GM18507 (cell line): ENCODE measurements at places on chromosomes 16 and 17.

- DNase-seq: no peak
Measured at GRCh38 chr16:35195173-35195863, 1735.9 kb downstream of the TP53TG3F start.

- no peak for DNase-seq
Measured at GRCh38 chr17:62637809-62638208, 10.3 kb downstream of the MRC2 start.

DNA sequence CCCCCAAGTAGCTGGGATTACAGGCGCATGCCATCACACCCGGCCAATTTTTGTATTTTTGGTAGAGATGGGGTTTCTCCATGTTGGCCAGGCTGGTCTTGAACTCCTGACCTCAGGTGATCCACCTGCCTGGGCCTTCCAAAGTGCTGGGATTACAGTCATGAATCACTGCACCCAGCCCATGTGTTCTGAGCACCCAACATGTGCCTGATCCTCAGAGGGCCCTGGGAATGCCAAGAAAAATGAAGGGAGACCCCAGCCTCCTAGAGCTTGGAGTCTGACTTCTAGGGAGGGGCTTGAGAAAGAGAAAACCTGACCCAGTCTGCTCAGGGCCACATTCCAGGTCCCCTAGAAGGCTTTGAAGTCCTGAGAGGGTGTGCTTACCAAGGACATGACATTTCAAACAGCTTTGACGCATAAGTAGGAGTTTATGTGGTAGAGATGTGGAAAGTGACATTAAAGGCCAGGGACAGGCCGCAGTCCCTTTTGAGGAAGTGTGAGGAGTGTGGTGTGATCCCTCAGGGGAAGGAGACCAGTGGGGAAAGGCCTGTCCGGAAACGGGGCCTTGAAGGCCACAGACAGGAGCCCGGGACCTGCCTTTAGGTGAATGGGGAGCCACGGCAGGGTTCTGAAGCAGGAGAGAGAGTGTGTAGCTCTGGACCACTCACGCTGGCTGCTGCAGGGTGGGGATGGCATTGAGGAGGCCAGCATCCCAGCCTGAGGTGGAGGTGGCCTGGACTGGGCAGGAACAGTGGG, 1.1 kb upstream of the CCL22 start:
- no peak for DNase-seq

DNA sequence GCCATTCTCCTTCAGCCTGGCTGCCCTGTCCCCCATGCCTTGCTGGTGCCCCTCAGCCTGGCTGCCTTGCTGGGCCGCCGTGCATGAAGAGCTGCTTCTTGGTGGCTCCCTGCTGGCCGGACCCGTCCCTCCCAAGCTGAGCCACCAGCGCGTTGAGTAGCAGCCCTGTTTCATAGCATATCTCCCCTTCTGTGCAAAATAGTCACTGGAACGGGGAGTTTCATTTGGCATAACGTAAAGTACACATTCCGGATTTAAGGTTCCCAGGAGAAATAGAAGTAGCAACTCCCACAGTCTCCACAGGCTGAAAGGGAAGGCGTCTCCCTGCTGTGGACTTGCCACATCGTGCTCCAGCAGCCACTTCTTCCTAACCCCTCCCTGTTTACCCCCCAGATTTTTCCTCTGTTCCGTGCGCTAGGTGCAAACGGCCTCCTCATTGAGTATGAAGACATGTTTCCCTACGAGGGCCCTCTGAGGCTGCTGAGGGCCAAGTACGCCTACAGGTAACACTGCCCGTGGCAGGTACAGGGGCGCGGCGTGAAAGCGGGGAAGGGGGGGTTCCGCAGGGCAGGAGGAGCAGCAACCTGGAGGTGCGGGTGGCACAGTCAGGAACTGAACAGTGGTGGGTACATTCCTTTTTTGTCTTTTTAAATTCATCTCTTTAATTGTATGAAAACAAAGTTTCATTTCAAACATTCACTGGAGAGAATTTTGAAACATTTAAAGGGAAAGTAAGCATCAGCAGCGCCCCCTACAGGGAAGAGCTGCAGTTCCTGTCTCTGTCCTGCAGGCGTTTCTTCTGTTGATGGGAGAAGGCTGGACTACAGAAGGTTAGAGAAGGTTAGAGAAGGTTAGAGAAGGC, 5.8 kb upstream of the OGFOD3 start:
- DNase-seq: no peak

GRCh38 chr16:55815320-55815719, 17.6 kb downstream of the CES1 start:
- no peak for DNase-seq

DNA sequence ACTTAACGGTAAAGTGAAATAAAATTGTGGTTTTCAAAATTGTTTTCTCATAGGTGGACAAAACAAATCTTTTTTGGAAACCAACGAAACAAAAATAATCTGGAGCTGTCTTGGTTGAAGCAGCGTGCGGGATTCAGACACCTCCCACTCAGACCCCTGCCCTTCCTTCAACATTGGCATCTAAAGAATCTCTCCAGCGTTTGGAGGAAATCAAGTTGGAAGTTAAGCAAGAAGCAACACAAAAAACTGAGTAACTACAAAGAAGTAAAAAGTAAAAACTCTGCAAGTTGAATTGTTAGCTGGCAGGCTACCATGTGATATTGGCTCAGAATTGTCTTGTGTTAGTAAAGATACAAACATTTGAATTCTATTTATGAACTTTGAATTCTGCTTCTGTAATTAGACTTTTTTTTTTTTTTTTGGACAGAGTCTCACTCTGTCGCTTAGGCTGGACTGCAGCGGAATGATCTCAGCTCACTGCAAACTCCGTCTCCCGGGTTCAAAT, 361.0 kb upstream of the PMFBP1 start:
- DNase-seq: no peak

GRCh38 chr17:62614142-62614541, 13.3 kb upstream of the MRC2 start:
- no peak for DNase-seq

DNA sequence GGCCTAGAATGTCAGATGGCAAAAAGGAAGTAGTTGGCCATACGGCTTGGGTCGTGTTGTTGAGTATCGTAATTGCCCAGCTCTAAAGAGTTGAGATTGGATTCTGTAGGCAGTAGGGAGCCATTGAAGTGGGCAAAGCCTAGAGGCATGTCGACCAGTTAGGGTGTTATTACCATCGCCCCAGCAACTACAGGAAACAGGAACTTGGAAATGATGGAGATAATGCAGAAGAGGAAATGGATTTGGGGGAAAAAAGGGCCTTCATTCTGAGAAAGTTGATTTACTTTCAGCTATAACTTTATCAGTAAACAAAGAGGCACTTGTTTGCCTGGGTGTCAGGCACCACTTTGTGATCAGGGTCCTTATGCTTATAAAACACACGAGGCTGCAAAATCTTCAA, 52.6 kb downstream of the COX10 start:
- no peak for DNase-seq

- DNase-seq: no peak
Measured at GRCh38 chr16:86771506-86772460, 193.4 kb downstream of the FOXL1 start.

DNA sequence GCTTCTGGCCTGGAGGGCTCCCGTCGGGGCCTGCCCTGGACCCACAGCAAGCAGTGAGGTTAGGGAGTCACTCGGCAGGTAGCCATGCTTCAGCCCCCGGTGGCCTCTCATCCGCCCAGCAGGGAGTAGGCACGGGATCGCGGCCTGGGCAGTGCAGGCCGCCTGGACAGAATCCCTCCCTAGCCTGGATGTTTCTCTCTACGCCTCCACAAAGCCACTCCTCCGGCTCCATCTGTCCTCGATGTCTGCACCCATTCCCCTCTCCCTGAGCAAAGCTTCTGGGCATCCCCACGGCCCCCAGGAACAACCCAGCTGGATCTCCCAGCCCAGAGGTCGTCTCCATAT, 145.2 kb downstream of the RBFOX3 start:
- DNase-seq: no peak

DNA sequence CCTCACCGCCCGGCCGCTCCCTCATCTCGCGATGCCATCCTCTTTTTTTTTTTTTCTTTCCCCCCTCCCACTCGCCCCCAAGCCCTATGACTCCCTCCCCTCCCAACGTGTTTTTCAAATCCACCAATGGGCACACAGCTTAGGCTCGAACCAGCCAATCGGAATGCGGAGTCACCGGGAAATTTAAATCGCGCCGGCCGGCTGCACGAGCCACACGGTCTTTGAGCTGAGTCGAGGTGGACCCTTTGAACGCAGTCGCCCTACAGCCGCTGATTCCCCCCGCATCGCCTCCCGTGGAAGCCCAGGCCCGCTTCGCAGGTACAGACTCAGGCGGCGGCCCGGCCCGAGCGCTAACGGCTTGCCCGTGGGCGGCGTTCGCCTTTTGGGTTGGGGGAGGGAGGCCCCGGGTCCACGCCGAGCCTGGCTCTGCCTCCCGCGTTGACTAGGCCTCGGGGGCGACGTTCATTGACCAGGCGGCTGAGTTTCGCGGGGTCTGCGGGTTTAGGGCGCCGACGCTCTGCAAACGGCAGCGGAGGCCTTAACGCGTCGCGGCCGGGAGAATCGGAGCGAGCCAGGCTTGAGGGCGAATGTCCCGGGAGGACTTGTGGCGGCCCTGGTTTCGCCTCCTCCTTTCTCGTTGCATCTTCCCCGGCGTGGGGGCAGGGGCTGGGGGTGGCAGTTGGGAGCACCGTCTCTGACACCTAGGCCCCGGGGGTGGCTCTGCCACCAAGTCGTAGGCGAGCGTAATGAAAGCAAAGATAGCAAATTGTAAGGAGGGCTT, at the start of gene KPNA2:
KPNA2 (plus strand) TSS at position 213 of the 781 bp plus-strand sequence. CDS start 1,398 bp downstream, outside the sequence.
- DNase-seq: peak; percentile 96

GRCh38 chr17:73879987-73880386, 235.7 kb upstream of the SDK2 start:
- no peak for DNase-seq

DNA sequence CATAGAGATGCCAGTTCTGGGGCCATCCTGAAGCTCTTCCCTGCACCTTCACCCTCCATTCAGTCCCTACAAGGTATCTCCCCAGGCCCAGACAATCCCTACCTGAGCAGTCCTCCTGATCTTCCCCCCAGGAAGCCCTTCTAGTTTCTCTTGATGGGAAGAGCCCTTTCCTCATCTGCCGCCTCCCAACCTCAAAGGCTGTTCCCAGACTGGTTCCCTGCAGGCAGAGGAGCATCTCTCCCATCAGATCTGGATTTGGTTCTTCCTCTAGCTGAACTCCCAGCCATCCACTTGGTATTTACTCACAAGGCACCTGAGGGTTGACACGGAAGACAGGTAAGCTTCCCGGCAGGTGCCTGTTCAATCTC, 24.6 kb upstream of the PHB1 start:
- DNase-seq: no peak

GRCh38 chr17:7403043-7403726, 712 bp downstream of the TMEM256 start:
- no peak for DNase-seq

DNA sequence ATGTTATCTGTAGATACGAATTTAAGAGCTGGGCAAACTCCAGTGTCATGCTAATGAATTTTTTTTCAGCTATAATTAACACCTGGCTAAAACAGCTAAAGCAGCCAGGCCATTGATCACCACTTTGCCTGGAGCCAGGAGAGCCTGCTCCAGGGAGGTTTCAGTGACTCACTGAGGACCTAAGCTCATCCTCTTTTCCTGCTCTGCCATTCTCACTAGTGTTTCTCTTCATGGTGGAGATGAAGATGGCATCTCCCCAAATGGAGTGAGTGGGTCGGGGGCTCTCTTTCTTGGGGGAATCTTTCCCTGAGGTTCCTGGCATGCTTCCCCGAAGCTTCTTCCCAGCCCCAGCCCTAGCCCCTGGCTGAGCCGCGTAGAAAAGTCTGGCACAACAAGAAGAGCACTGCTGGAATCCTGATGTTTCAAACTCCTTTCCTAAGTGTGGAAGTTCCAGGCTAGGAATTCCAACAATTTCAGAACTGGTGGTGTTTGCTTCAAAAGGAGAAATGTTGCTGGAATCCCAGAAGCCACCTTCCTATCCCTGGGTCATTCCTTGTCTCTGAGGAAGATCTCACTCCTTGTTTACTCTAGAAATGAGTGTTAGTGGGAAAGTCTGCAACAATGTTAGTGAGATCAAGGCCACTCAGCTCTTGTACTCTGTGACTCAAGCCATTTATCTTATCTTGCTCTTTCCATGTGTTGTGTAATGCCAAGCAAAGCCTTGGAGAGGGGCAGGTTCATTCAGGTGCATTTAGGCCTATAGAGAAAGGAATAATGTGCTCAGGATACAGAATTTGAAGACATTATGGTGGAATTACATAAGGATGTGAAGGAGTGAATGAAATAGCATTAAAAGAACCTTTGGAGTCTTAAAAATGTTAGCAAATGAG, 26.0 kb upstream of the B4GALNT2 start:
- no peak for DNase-seq

- no peak for DNase-seq
Measured at GRCh38 chr16:3578121-3578520, 918 bp upstream of the NLRC3 start.

DNA sequence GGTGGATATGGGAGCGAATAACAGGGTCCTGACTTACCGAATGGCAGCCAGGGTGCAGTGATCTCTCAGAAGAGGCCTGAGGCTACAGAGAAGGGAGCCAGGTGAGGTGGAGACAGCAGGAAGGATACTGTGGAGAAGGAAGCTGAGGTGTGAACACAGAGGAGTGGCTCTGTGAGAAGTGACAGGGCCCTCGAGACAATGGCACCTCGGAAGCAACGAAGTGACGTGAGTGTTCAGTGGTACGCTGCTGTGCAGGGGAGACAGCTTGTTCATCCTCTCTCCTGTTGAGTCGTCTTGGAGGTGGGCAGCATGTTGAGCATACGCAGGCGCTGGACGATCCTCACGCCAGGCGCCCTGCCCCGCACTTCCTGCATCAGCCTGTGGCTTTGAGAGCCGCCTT, 390.3 kb downstream of the CPPED1 start:
- DNase-seq: no peak

DNA sequence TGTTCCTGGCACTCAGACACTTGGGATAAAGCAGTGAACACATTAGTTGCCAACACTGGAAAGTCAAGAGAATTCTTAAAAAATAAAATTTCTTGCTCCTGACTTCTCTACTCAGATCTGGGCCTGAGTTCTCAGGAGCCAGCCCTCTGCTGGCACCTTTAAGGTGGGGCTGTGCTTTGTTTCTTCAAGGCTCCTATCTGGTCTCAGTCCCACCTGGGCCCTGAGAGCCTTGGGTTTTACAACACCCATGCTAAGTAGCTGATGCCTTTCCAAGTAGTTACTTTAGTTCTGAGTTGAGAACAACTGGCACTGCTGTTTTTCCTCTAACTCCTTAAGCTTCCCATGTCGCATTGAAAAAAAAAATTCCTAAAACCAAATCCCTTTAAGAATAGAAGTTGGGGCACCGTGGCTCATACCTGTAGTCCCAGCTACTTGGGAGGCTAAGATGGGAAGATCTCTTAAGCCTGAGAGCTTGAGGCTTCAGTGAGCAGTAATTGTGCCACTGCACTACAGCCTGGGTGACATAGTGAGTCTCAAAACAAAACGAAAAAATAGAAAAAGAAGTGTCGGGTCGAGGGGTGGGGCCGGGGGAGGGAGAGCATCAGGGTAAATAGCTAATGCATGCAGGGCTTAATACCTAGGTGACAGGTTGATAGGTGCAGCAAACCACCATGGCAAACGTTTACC, 16.6 kb downstream of the CHAD start:
- DNase-seq: no peak

- no peak for DNase-seq
Measured at GRCh38 chr16:68117884-68118283, 32.7 kb downstream of the NFATC3 start.

GRCh38 chr17:30551996-30552339, 74.8 kb downstream of the GOSR1 start:
- DNase-seq: no peak
